M059J (cell line): ENCODE measurements at places on chromosomes 5 and 9. TPM values are rescaled to one million over a fixed set of nuclear protein-coding genes. Genes with fewer than 3 reads are reported as not detected.

The MED22 gene
- 27.8 and 38.9 TPM in 2 replicates for total RNA-seq

The GNA14 gene
- 0.42 TPM in 1 of 2 replicates, not detected in the other for total RNA-seq

The SPINK13 gene
- not detected in 2 replicates for total RNA-seq

The DNAH5 gene
- total RNA-seq = 2.2 and 3.0 TPM in 2 replicates

The MVB12B gene
- 1.5 and 3.2 TPM in 2 replicates for total RNA-seq

The PCDHB12 gene
- 1.7 and 2.6 TPM in 2 replicates for total RNA-seq

The ROR2 gene
- total RNA-seq = 0.94 and 2.9 TPM in 2 replicates

The KCTD16 gene
- 0.10 TPM in 1 of 2 replicates, not detected in the other for total RNA-seq

The IGFBPL1 gene
- 5.5 and 6.4 TPM in 2 replicates for total RNA-seq

The PCDHA6 gene
- not detected in 2 replicates for total RNA-seq

The TMEM232 gene
- total RNA-seq = 0.15 and 0.22 TPM in 2 replicates

The PKN3 gene
- 3.5 and 7.4 TPM in 2 replicates for total RNA-seq
